Sciatic nerve (tissue), 2 donors: ENCODE measurements at places on chromosomes 16 and 17.

DNA sequence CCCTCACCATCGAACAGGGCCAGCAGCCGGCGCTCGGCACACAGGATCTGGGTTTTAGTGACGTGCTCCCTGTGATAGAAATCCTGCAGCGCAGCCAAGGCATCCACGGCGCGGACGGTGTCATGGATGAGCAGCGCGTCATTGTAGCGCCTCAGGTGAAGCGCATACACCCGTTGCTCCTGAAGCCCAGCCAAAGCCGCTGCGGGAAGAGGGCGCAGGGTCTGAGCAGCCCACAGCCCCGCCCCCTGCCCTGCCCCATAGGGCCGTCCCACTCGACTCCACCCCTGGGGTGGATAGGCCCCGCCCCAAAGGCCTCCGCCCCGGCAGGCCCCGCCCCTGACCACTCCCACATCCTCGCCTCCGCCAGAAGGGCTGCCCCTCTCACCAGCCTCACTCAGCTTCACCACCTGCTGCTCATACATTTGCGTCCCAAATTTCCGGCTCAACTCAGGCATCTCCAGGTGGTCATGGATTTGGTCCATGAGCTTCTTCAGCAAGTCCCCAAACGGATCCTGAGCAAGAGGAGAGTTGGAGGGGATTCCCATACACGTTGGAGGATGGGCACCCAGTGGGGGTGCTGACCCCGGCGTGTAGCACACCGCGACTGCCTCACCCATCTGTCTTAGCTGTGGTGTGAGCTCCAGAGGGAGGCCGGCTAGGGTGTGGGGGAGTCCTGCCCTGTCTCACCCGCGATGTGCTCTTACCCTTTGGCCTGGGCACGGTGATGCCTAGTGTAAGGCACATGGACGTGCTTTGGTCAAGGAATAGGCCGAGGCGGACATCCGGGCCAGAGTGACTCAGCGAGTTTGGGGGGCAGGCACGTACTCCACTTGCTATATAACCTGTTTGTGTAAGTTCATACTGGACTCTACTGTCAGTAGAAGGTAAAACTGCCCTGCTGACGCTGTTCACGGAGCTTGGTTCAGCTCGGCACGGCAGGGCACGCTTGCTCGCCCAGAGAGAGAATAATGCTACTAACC is 4.6 kb downstream of the DHX58 start:
- peak; percentile 88 for DNase-seq

DNA sequence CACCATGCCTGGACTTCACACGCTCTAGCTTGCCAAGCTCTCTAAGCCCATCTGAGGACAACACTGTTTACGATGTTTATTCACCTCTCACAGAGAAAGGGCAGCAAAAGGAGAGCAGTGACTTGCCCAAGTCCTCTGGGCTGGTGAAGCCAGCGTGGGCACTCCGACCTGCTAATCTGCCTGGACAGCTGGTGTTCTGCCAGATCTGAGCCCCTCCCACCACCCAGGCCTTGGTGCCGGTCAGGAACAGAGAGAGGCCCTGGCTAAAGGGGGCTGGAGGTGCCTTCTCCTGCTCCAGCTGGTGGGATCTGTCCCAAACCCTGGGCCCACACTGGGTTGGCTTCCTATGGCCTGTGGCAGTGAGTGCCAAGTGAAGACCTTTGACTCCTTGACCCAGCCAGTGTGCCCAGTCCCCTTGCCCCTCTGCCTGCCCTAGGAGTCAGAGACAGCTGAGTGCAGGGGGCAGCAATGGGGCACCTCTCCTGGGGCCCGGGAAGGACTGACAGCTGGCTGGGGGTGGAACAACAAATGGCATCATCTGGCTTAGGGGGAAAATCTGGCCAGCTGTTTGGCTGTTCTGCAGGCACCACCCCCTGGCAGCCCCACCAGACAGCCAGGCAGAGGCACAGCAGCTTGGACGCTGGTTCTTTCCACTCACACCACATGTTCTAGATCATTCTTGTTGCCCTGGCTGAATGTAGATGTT is 1.8 kb upstream of the SLC4A1 start:
- no peak for DNase-seq

GRCh38 chr16:85514295-85514597 is 98.9 kb upstream of the GSE1 start:
- DNase-seq = peak; percentile 73

- DNase-seq = peak; percentile 69
Measured at GRCh38 chr16:73071131-73071940, 23.4 kb upstream of the ZFHX3 start.

GRCh38 chr17:78611607-78612006 is 34.4 kb upstream of the DNAH17 start:
- DNase-seq = no peak

DNA sequence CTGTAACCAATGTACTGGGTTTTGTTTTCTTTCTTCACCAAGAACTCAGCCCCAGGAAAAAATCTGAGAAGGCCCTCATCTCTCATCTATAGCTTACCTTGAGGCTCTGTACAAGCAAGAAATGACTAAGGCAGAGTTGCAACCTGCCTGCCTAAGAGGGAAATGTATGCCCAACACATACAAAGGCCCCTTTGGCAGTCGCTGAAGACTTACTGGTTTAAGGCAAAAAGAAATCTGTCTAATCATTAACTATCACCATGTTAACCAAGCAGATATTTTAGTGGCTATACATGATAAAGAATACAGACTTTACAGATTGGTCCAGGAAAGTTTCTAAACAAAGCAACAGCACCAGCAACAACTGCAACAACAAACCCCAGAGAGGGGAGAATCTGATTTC is 14.2 kb downstream of the ZNF624 start:
- DNase-seq = no peak

- no peak for DNase-seq
Measured at GRCh38 chr17:78272914-78273258, 41.5 kb downstream of the TMEM235 start.

GRCh38 chr17:71184716-71185115 is 936.1 kb upstream of the SOX9 start:
- no peak for DNase-seq

DNA sequence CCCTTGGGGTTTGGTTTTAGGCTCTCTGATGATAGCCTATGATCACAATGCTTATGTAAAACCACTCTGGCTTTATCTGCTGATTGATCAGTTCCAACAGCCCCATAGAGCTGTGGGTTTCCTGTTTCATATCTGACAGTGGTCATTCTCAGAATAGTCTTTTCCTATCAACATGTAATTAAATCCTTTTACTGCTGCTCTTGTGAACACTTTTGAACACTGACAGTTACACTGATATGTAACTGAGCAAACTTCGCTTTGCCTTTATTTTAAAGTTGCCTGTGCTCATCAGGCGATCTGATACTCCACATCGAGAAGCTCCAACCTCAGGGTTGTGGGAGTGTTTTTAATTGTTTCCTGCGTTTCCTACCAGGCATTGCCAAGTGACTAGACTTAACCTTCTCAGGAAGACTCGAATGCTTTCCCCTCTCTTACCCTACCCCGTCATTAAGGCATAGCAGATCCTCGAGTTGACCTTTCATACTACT is 17.3 kb upstream of the CLEC18B start:
- no peak for DNase-seq

GRCh38 chr17:81244358-81245023 is 5.4 kb downstream of the NDUFAF8 start:
- no peak for DNase-seq

DNA sequence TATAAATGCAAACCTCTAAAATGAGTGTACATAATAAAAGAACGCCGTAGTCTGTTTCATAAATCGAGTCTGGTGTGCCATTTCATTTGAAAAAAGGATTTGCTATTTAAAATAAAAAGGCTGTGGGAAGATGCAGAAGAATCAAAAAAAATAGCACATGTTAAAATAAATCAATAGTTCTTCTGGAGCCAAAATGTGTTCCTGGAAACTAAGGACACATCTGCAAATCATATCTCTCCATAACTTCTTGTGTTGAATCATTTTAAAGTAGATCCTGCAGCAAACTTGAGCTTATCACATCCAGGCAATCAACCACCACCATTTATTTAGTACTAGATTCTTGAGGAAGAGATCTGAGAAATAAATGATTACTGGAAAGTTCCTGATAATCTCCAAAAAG is 29.0 kb downstream of the XPO6 start:
- DNase-seq = no peak

DNA sequence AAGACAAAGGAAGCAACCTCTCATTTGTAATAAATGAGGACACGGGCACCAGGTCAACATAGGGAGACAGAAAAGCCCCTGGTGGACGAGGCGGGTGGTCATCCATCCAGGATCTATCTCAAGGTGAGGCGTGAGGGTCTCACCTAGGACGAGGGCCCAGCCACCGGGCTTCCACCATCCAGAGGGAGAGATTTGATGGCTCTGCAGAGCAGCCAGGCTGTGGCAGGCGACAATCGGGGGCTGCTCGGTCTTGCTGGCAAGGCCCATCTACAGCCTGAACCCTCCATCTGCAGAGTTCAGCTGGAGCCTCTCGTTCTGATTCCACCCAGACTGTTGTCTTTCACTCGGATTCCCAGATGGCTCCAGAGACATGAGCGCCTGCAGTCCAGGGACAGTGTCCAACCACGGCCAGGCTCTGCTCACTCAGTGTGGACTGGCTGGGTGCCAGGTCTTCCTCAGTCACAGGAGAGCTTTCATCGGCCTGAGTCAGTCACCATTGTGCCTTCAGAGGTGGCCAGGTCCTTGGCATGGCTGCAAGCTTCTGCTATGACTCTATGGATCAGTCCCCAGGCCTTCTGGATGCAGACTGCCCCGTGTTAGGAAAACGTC is 5.9 kb downstream of the LITAFD start:
- peak; percentile 72 for DNase-seq

GRCh38 chr16:13997526-13997925 is 73.6 kb upstream of the MRTFB start:
- no peak for DNase-seq

GRCh38 chr17:22517716-22518115 is 825.4 kb downstream of the KCNJ18 start:
- no peak for DNase-seq

GRCh38 chr16:1313721-1314369 is 4.4 kb downstream of the UBE2I start:
- DNase-seq = no peak

DNA sequence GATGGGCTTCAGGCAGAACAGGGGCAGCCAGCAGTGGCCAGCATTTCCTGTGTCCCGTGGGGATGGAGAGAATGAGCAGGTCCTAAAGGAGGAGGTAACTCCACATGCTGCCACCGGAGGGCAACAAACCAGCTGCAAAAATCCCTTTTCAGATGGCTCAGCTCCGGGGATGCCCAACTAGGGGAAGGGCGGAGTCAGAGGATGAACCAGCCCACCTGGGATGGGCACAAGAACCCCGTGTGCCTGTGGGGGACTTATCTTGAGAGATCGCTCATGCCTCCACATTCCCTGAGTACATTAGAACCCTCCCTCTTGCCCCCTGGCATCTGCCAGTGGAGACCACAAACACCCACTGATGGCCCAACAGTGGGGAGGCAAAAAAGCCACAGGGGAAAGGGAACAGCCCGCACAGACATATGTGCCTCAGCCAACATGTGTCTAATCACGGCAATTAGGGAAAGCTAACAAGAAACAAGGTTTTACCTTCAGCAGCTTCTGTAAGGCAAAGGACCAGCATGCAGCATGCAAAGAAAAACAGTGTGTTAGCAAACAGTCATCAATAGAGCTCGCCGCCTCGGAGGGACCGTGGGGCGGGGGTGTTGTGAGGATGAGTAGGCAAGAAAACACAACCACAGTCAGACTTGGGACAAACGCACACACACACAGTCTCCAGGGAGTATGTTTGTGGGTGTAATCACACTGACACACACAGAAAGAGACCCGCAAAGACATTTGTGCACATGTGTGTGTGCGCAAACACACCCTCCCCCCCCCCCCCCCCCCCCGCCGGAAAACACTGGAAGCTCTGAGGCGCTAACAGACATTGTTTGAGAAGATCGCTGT is 64.0 kb downstream of the MYO18A start:
- no peak for DNase-seq
